Activated naive CD8-positive, alpha-beta T cell treated with anti-CD3 and anti-CD28 coated beads, Interleukin-2, amount 10 ng/mL, durations not matched to agents 7 days and 5 days (primary cell): ENCODE measurements at places on chromosomes 12 and 14.
A peak's percentile ranks its signal among the peaks of the same experiment; 100 is the strongest.

DNA sequence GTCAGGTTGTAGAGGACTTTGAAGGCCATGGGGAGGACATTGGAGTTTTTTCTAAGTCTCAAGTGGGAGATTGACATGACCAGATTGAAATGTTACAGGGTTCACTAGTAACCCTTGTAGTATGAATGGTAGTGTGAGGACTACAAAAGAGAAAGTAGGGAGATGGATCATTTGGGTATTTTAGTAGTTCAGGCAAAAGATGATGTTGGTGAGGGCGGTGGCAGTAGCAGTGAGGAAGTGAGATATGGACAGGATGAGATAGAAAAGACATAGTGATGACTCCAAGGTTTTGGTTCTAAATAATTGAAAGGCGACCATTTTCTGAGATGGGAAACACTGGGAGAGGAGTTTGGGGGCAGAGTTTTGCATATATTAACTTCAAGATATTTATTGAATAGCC is 94.2 kb upstream of the CNTN1 start:
- H3K4me1 ChIP-seq, result no peaks in the 10 kb centered on the region
- no peak overlapping the region for H3K27ac ChIP-seq
- H3K36me3 ChIP-seq, result no peaks in the 10 kb centered on the region
- no peaks in the 10 kb centered on the region for H3K27me3 ChIP-seq
- DNase-seq, result no peak
- H3K4me3 ChIP-seq, result no peak overlapping the region

- H3K27ac ChIP-seq, result peak overlapping the region; percentile 83
- H3K4me1 ChIP-seq, result peaks cover 21% of the 10 kb centered on the region
- H3K36me3 ChIP-seq, result peaks cover 17% of the 10 kb centered on the region
- H3K27me3 ChIP-seq, result no peaks in the 10 kb centered on the region
These were observed 125.3 kb upstream of the ATF7IP start for GRCh38 chr12:14239935-14240872.

GRCh38 chr12:126443977-126444376 is 1378.7 kb downstream of the AACS start:
- H3K36me3 ChIP-seq, result no peaks in the 10 kb centered on the region
- no peaks in the 10 kb centered on the region for H3K4me1 ChIP-seq
- no peak for DNase-seq
- no peaks in the 10 kb centered on the region for H3K27me3 ChIP-seq
- no peak overlapping the region for H3K27ac ChIP-seq

GRCh38 chr14:66476964-66477363 is 9.2 kb upstream of the CCDC196 start:
- DNase-seq, result no peak
- H3K27ac ChIP-seq, result no peak overlapping the region
- H3K4me1 ChIP-seq, result peaks cover 2% of the 10 kb centered on the region
- H3K36me3 ChIP-seq, result peaks cover 5% of the 10 kb centered on the region

DNA sequence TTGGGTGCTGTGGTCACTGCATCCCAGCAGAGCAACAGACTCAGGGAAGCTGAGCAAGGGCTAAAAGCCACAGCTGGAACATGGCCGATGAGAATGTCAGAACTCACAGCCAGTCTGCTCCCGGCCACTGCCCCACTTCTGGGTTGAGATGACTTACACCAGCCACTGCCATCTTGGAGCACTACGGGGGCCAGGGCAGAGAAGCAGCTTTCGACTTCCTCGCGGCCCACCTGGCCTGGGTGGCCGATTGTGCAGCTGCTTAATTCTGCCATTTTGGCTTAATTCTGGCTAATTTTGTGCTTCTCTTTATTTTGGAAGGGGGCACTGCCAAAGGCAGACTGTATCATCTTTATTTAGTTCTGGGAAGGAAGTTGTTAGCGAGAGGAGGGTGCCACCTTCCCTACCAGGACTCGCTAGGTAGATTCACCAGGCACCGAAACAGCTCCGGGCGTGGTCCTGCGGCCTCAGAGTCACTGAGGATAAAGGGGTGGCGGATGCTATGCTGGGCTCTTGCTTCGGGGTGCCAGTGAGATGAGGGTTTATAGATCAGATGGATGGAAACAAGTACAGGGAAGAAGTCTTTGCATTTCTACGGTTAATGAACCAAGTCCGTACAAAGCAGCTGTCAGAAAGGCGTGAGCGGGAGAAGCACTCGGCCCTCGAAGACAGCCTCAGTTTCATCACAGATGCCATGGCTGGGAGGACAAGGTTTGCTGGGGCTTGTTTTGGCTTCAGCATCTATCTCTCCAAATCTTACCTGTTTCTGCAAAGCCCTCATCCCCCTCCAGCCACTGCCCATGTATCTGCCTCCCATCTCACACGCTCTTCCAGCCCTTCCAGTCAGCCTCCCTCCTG is 147.8 kb downstream of the PIWIL1 start:
- no peak overlapping the region for H3K4me3 ChIP-seq
- no peak for DNase-seq
- no peaks in the 10 kb centered on the region for H3K27me3 ChIP-seq
- no peaks in the 10 kb centered on the region for H3K4me1 ChIP-seq
- H3K27ac ChIP-seq, result no peak overlapping the region

- no peak for DNase-seq
- no peak overlapping the region for H3K4me3 ChIP-seq
- no peaks in the 10 kb centered on the region for H3K4me1 ChIP-seq
- H3K27me3 ChIP-seq, result no peaks in the 10 kb centered on the region
- no peak overlapping the region for H3K27ac ChIP-seq
These were observed 656.0 kb upstream of the MDGA2 start for GRCh38 chr14:48331421-48331820.

GRCh38 chr12:39988574-39988973 is 117.3 kb downstream of the SLC2A13 start:
- no peak for DNase-seq
- no peaks in the 10 kb centered on the region for H3K36me3 ChIP-seq
- no peak overlapping the region for H3K27ac ChIP-seq
- no peak overlapping the region for H3K4me3 ChIP-seq
- no peaks in the 10 kb centered on the region for H3K27me3 ChIP-seq

- H3K4me3 ChIP-seq, result no peak overlapping the region
- peaks cover 4% of the 10 kb centered on the region for H3K4me1 ChIP-seq
- H3K27me3 ChIP-seq, result peaks cover 42% of the 10 kb centered on the region
- no peak overlapping the region for H3K27ac ChIP-seq
These were observed 350.4 kb downstream of the TMEM121 start for GRCh38 chr14:105876829-105877228.

DNA sequence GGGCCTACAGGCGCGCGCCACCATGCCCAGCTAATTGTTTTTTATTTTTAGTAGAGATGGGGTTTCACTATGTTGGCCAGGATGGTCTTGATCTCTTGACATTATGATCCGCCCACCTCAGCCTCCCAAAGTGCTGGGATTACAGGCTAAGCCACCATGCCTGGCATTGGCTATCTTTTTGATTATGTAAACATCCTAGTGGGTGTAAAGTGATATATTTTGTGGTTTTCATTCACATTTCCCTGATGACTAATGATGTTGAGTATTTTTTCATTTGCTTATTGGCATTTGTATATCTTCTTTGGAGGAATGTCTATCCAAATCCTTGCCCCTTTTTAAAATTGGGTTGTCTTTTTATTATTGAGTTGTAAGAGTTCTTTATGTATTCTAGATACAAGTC is 16.3 kb downstream of the CREBL2 start:
- no peak for DNase-seq
- H3K4me1 ChIP-seq, result peaks cover 17% of the 10 kb centered on the region
- no peak overlapping the region for H3K4me3 ChIP-seq
- H3K36me3 ChIP-seq, result peaks cover 34% of the 10 kb centered on the region

DNA sequence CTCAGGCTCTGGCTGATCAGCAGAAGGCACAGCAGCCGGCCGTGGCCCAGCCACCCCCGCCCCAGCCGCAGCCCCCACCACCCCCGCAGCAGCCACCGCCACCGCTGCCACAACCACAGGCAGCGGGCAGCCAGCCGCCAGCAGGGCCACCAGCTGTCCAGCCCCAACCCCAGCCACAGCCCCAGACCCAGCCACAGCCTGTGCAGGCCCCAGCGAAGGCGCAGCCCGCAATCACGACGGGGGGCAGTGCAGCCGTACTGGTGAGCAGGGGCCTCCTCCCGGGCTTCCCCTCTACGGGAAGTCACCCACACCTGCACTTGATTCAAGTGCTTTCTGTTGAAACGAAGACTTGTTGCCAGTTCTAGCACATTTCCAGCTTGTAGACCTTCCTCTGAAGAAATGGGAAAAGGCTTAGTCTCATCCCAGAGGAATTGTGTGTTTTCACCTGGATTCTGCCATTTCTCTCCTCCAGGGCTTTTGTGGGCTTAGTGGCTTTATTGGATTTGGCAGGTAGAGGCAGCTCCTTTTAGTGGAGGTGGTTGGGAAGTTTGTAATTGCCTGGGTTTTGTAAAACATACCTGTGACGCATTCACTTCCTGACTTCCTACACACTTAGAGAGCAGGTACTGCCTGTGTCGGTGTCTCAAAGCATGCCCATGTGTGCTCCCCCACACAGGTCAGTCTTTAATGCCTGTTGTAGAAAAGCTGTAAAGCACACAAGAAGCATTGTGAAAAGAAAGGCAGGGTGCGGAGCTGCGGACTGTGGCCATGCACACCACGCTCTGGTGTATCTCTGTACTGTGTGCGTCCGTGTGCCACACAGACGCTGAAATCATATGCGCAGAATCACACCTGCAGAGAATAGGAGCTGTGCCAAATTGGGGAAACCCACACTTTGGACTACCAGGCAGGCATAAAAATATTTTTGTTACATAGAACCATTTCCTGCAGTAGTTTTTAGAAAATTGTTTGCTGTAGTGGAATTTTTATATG is 90.5 kb downstream of the DDX51 start:
- H3K27me3 ChIP-seq, result no peaks in the 10 kb centered on the region
- peaks cover 21% of the 10 kb centered on the region for H3K36me3 ChIP-seq
- H3K27ac ChIP-seq, result no peak overlapping the region

- no peak for DNase-seq
- H3K27me3 ChIP-seq, result no peaks in the 10 kb centered on the region
- no peak overlapping the region for H3K4me3 ChIP-seq
- H3K27ac ChIP-seq, result no peak overlapping the region
- H3K4me1 ChIP-seq, result no peaks in the 10 kb centered on the region
These were observed 48.7 kb downstream of the WASHC4 start for GRCh38 chr12:105156260-105156659.

DNA sequence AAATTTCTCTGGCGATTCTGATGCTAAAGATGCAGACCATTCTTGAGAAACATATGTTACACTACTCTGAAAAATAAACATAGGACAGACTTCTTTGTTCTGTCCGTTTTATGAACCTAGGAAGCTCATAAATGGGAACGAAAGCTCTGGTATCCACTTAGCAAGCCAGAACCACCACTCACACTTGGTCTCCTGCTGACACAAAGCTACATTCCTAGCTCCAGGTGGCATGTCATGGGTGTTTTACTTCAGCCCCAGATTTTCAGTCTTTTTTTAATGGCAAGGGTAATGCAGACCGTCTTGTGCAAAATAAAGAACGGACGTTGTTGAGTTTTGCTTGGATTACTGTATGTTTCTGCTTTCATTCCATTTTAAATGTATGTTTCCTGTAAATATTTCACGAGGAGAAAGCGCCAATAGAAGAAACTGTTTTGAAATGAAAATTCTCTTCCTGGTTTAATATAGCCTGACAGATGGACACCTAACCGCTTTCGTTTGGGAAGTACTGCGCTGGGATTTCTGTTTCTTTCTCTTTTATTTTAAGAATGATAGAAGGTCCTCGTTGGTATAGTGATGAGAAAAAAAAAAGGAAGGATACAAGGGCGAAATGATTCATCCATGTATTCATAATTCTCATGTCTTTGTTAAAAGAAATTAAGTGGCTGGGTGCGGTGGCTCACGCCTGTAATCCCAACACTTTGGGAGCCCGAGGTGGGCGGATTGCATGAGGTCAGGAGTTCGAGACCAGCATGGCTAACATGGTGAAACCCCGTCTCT is 871 bp upstream of the COQ5 start:
- H3K4me1 ChIP-seq, result peaks cover 19% of the 10 kb centered on the region
- no peak for DNase-seq
- H3K36me3 ChIP-seq, result peaks cover 6% of the 10 kb centered on the region
- peak overlapping the region; percentile 100 for H3K4me3 ChIP-seq
- peak overlapping the region; percentile 99 for H3K27ac ChIP-seq

- no peaks in the 10 kb centered on the region for H3K4me1 ChIP-seq
- no peak overlapping the region for H3K4me3 ChIP-seq
- no peaks in the 10 kb centered on the region for H3K36me3 ChIP-seq
- DNase-seq, result no peak
- H3K27me3 ChIP-seq, result no peaks in the 10 kb centered on the region
These were observed 687.5 kb upstream of the FBXO33 start for GRCh38 chr14:40119765-40120164.

DNA sequence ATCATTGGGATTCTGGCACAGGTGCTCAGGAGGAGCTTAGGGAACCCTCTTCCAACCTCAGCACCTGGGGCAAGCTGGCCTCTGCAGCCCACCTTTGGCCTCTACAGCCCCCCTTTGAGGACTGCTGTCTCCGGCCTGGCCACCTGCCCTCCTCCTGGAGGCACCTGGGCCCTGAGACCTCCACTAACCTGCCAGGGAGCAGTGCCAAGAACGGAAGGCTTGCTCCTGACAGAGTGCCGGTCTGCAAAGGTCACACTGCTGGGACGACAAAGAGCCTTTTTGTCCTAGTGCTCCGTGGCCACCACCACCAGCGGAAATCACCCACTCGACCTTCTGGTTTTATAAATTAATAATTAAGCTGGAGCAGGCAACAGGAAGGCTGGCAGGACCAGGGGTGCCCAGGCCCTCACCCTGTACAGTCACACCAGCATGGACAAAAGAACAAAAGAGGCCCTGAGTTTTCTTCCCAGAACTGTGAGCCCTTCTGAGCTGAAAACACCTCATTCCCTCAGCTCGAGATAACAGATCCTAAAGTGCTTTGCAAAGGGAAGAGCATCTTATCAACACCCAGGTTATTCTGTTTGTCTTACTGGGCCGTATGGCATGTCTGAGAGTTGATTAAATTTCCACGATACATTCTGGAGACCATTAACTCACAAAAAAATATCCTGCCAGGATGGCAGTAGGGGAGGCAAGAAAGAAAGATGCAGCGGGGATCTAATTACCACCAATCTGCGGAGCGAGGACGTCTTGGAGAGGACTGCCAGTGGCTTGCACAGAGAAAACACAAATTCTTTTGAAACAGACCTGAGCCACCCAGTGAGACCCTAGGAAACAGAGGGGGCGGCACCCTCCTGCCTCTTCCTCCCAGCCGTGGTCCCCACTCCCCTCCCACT is 8.2 kb downstream of the TESC start:
- peaks cover 2% of the 10 kb centered on the region for H3K27me3 ChIP-seq
- H3K36me3 ChIP-seq, result peaks cover 25% of the 10 kb centered on the region
- H3K4me3 ChIP-seq, result no peak overlapping the region
- DNase-seq, result no peak
- H3K27ac ChIP-seq, result no peak overlapping the region
